ENCODE measurements at places on chromosomes 12 and 14.

DNA sequence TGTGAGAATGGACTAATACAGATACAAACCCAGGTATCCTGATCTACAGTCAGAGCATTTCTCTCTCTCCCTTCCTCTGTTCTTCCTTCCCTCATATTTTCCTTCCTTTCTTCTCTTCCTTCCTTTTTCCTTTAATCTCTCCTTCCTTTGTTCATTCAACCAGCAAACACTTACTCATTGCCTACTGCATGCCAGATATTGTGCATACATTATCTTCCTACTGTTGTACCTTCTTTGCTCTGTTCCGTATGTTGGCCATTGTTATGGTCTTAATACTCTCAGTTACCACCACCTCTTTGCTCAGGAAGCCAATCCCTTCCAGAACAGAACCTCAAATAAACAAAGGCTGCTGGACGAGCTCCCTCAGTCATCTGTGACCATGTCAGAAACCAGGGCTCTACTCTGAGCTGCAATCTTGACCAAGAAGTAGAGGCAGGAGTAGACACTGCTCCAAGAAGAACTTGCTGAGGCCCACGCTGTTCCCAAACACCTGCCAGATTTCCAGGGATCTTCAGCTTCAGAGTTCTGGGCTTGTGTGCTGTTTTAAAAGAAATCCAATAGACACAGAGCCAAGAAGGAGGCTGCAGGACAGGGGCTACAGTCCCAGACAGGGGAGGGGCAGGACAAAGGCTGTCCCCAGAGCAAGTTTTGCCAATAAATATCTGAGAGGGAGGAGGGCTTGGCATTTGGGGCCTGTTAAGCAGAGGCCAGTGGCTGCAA is 526.7 kb upstream of the TBX3 start:
- no peaks in the 10 kb centered on the region for H3K4me1 ChIP-seq
- no peaks in the 10 kb centered on the region for H3K27me3 ChIP-seq
- no peak overlapping the region for H3K4me3 ChIP-seq
- H3K27ac ChIP-seq, result no peak overlapping the region
- no peak for DNase-seq
- H3K36me3 ChIP-seq, result no peaks in the 10 kb centered on the region

GRCh38 chr12:88241862-88242570 is 99.9 kb downstream of the TMTC3 start:
- no peak overlapping the region for H3K4me3 ChIP-seq

- no peaks in the 10 kb centered on the region for H3K27me3 ChIP-seq
- no peak overlapping the region for H3K4me3 ChIP-seq
- H3K27ac ChIP-seq, result no peak overlapping the region
- no peak for DNase-seq
- no peaks in the 10 kb centered on the region for H3K4me1 ChIP-seq
- no peaks in the 10 kb centered on the region for H3K36me3 ChIP-seq
These were observed 30.3 kb downstream of the ANO6 start for GRCh38 chr12:45246236-45246635.

DNA sequence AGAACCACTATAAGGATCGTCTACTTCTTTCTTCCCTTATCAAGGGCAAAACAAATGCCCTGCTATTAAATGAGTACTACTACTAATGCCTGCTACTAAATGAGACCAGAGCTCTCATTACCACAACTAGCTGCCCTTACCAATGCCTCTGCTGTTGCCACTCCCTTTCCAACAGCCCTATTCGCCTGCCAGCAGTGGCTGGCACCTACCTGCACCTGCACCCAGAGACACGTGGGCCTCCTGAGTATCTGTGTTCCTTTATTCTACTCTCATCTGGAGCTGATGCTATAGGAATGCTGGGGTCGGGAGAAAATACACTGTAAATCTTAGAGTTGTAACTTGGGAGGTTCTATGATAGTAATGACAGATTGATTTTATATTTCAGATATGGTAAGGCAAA is 174.7 kb downstream of the SLC2A13 start:
- H3K27me3 ChIP-seq, result no peaks in the 10 kb centered on the region
- H3K27ac ChIP-seq, result no peak overlapping the region
- no peak overlapping the region for H3K4me3 ChIP-seq
- no peak for DNase-seq

DNA sequence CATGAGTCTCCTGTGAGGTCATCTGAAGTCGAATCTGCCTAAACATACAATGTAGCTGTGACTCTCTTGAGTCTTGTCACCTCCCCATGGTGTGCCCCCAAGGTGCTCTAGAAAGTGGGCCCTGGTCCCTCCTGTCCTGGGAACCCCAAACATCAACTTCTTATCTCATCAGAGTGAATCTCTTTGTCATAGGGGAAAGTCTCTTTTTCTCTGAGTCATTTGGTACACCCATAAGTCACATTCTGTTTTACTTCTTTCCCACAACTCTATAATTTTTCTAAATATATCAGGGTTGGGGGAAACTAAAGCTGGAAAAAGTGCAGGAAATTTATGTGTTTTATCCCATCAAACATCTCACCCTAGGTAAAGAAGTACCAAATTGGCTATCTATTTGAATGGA is 12.9 kb downstream of the SDR9C7 start:
- no peak for DNase-seq
- no peaks in the 10 kb centered on the region for H3K27me3 ChIP-seq
- H3K4me1 ChIP-seq, result no peaks in the 10 kb centered on the region
- no peak overlapping the region for H3K27ac ChIP-seq

DNA sequence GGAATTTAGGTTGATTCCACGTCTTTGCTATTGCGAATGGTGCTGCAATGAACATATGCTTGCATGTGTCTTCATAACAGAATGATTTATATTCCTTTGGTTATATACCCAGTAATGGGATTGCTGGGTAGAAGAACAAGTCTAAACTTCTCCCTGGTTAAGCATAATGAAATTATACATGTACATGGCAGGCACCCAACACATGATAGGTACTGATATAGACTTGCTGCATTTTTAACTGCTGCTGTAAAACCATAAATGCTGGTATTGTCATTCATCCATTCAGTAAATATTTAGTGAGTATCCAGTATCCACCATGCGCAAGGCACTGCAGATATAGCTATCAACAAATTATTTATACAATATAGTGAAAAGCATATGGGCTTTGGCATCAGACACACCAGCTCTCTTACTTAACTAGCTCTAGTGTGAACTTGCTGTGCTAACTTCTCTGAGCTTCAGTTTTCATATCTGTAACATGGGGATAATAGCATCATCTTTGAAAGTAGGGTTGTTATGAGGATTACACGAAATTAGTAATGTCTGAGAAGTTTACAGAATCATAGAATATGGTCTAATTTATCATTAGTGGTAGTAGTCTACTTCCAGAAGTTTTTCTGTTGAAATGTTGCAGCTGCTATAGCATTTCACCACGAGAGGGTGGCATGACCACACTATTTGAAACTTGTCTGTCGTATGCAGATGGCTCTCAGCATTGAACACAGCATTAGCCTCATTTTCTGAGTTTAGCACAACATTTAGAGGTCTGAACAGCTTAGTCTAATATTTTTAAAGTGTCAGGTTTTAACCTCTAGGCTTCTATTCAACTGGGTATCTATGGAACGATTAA is 32.0 kb upstream of the SEL1L start:
- no peak overlapping the region for H3K27ac ChIP-seq
- no peaks in the 10 kb centered on the region for H3K4me1 ChIP-seq
- DNase-seq, result peak; percentile 8

GRCh38 chr14:50512463-50512862 is 19.9 kb downstream of the MAP4K5 start:
- H3K4me1 ChIP-seq, result peaks cover 3% of the 10 kb centered on the region
- no peaks in the 10 kb centered on the region for H3K27me3 ChIP-seq
- DNase-seq, result no peak
- H3K36me3 ChIP-seq, result no peaks in the 10 kb centered on the region
- no peak overlapping the region for H3K27ac ChIP-seq
- no peak overlapping the region for H3K4me3 ChIP-seq

GRCh38 chr14:81178063-81178462 is 42.7 kb downstream of the GTF2A1 start:
- no peaks in the 10 kb centered on the region for H3K27me3 ChIP-seq
- no peak overlapping the region for H3K4me3 ChIP-seq
- DNase-seq, result no peak
- H3K36me3 ChIP-seq, result no peaks in the 10 kb centered on the region
- no peaks in the 10 kb centered on the region for H3K4me1 ChIP-seq
- H3K27ac ChIP-seq, result no peak overlapping the region

DNA sequence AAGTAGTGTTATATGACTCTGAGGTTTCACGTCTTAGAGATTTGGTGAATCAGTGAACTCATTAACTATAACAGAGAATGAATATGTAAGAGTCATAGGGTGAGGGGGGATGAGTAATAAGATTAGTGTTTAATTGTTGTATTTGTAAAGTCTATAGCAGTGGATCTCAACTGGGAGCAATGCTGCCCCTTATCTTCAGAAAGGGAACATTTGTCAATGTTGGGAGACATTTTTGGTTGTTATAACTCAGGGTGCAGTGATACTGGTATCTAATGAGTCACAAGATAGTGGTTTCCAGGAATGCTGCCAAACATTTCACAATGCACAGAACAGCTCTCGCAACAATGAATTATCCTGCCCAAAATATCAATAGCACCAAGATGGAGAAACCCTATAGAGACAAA is 1193.7 kb downstream of the GALC start:
- H3K36me3 ChIP-seq, result no peaks in the 10 kb centered on the region
- DNase-seq, result no peak
- no peak overlapping the region for H3K4me3 ChIP-seq
- H3K4me1 ChIP-seq, result no peaks in the 10 kb centered on the region

DNA sequence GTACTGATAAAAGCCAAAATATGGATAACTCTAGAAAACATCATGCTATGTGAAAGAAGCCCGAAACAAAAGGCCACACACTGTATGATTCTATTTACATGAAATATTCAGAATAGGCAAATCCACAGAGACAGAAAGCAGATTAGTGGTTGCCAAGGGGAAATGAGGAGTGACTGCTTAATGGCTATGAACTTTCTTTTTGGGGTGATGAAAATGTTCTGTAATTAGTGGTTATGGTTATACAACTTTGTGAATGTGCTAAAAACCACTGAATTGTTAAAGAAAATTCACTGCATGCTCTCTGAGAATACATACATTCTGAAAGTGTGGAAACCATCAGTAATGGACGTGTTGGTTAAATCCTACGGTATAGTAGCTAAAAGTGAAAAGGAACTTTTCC is 39.9 kb upstream of the STON2 start:
- no peak overlapping the region for H3K4me3 ChIP-seq
- H3K27me3 ChIP-seq, result peaks cover 51% of the 10 kb centered on the region
- no peak overlapping the region for H3K27ac ChIP-seq
- H3K36me3 ChIP-seq, result no peaks in the 10 kb centered on the region
- peaks cover 16% of the 10 kb centered on the region for H3K4me1 ChIP-seq

- no peak overlapping the region for H3K4me3 ChIP-seq
- H3K27me3 ChIP-seq, result no peaks in the 10 kb centered on the region
- no peaks in the 10 kb centered on the region for H3K4me1 ChIP-seq
- no peaks in the 10 kb centered on the region for H3K36me3 ChIP-seq
- H3K27ac ChIP-seq, result no peak overlapping the region
- DNase-seq, result no peak
These were observed 206.5 kb downstream of the SLC41A2 start for GRCh38 chr12:104751594-104751993.

GRCh38 chr14:58245562-58245961 is 919 bp downstream of the PSMA3 start:
- no peak for DNase-seq
- H3K4me3 ChIP-seq, result peak overlapping the region; percentile 69
- H3K27me3 ChIP-seq, result no peaks in the 10 kb centered on the region
- H3K36me3 ChIP-seq, result peaks cover 12% of the 10 kb centered on the region
- peaks cover 9% of the 10 kb centered on the region for H3K4me1 ChIP-seq

DNA sequence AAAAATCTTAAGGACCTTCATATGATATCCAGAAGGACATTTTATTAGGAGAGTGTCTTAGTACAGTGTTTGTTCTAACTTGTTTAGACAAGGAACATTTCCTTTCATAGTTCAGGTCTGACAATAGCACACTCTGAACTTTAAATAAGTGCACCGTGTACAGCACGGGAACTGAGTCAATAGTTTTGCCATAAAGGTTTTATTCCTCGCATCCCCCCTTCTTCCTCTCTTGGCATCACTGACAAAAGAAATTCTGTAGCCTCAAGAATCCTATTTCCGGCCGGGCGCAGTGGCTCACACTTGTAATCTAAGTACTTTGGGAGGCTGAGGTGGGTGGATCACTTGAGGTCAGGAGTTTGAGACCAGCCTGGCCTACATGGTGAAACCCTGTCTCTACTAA is 58.3 kb downstream of the TMCC3 start:
- H3K4me3 ChIP-seq, result no peak overlapping the region
- no peaks in the 10 kb centered on the region for H3K4me1 ChIP-seq
- H3K27me3 ChIP-seq, result no peaks in the 10 kb centered on the region
- no peaks in the 10 kb centered on the region for H3K36me3 ChIP-seq
- no peak for DNase-seq
- no peak overlapping the region for H3K27ac ChIP-seq

GRCh38 chr12:110906083-110906482 is 14.3 kb downstream of the MYL2 start:
- no peaks in the 10 kb centered on the region for H3K27me3 ChIP-seq
- no peak overlapping the region for H3K4me3 ChIP-seq
- no peak overlapping the region for H3K27ac ChIP-seq
- H3K36me3 ChIP-seq, result no peaks in the 10 kb centered on the region
- DNase-seq, result no peak
- peaks cover 4% of the 10 kb centered on the region for H3K4me1 ChIP-seq

DNA sequence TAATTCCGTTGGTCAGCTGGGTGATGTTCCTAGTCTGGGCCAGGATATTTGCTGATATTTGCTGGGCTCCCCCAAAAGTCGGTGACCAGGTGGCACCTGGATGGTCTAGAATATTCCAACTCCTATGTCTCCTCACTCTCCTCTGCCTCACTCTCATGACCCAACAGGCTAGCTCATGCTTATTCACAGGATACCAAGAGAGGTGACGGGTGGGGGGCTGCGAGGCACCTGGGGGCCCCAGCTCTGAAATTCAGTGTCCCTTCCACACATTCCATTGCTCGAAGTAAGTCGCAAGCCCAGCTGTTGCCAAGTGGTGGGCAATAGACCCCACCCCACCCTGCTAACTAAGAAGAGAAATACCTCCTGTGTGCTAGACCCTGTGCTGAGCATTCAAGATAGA is 67.7 kb downstream of the C14orf132 start:
- H3K27me3 ChIP-seq, result peaks cover 12% of the 10 kb centered on the region
- no peak overlapping the region for H3K27ac ChIP-seq
- H3K4me1 ChIP-seq, result no peaks in the 10 kb centered on the region
- DNase-seq, result no peak
- no peak overlapping the region for H3K4me3 ChIP-seq

DNA sequence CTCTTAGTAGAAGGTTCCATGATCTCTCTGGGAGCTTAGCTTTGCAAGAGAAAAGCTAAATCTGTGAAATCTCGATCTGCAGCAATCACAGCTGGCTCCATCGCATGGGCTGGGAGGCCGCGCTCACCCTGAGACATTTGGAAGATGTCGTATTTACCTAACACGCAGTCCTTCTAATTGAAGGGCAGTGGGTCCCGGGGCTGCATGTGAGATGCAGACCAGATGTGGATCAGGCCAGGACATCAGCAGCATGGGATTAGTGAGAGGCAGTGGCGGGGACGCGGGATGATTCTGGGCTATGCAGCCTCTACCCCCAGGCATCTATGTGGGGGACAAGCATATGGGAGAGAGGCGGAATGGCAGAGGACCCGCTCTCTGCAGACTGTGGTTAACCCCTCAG is 312.4 kb upstream of the RTL1 start:
- H3K36me3 ChIP-seq, result no peaks in the 10 kb centered on the region
- H3K4me3 ChIP-seq, result no peak overlapping the region
- H3K4me1 ChIP-seq, result no peaks in the 10 kb centered on the region
- H3K27me3 ChIP-seq, result no peaks in the 10 kb centered on the region

- H3K27me3 ChIP-seq, result no peaks in the 10 kb centered on the region
- DNase-seq, result peak; percentile 34
- H3K27ac ChIP-seq, result no peak overlapping the region
- H3K4me3 ChIP-seq, result no peak overlapping the region
These were observed 179.6 kb downstream of the TMEM117 start for GRCh38 chr12:44015333-44015941.

- H3K27me3 ChIP-seq, result peaks cover 18% of the 10 kb centered on the region
- H3K4me1 ChIP-seq, result peaks cover 20% of the 10 kb centered on the region
- no peak for DNase-seq
These were observed 39.6 kb downstream of the CMKLR1 start for GRCh38 chr12:108299516-108299915.
